ENCODE measurements at places on chromosomes 1 and 21. TPM values are rescaled to one million over a fixed set of nuclear protein-coding genes. Genes with fewer than 3 reads are reported as not detected.

GRCh38 chr21:16372586-16372985, 642.8 kb downstream of the USP25 start:
- no peak for ATAC-seq

GRCh38 chr21:41908829-41909228, 29.7 kb upstream of the PRDM15 start:
- ATAC-seq, result no peak

DNA sequence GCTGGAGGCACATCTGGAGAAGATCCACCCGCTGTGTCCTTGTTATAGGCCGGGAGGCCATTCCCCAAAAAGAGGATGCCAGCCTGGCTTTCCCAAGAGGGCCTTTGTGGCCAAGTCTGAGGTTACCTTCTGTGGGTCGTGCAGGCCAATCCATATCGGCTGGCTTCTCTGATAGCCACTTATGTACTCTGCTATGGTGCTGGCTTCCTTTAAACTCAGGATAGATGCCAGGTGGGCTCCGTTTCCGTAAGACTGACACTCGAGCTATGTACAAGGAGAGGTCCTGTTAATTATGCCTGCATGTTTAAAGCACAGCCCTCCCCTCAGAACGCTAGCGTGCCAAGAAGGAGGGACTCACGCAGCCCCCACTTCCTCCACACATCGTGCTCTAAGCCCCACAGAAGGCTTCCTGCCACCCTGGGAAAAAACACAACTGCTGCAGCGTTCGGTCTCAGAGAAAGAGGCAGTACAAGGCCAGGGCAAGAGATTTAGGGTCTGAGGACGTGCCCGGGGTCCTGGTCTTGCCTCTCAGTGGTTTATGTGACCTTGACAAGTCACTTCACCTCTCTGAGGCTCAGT, 11.6 kb downstream of the REG4 start:
- ATAC-seq, result no peak

DNA sequence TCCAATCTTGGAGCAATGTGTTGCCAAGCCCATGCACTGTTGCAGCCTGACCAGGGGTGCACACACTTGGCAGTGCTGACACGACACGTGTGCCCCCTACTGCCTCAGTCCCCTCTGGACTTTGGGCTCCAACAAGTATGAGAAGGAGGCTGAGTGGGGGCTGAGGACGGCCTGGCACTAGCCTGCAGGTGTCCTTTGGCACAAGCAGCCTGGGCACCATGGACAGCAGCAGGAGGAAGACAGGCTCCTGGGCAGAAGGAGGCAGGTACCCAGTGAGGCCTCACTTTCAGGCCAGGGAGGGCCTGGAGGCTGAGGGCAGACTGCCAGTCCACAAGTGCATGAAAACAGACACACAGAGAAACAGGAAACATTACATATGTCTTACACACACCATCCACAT, 1702.9 kb upstream of the B3GALT2 start:
- no peak for ATAC-seq

The HMCN1 gene
- 1.9 TPM for total RNA-seq

The NUDT4B gene
- not detected for total RNA-seq

The ELAVL4 gene
- not detected for total RNA-seq

Data from esophagus mucosa (tissue), 1 donor.